Stimulated activated CD8-positive, alpha-beta memory T cell treated with anti-CD3 and anti-CD28 coated beads, Interleukin-4, amount 100 ng/mL, for 4 hours (primary cell): ENCODE measurements at places on chromosomes 6 and 20.

- DNase-seq: no peak
Measured at GRCh38 chr20:64025101-64025825, 10.7 kb upstream of the C20orf204 start.

DNA sequence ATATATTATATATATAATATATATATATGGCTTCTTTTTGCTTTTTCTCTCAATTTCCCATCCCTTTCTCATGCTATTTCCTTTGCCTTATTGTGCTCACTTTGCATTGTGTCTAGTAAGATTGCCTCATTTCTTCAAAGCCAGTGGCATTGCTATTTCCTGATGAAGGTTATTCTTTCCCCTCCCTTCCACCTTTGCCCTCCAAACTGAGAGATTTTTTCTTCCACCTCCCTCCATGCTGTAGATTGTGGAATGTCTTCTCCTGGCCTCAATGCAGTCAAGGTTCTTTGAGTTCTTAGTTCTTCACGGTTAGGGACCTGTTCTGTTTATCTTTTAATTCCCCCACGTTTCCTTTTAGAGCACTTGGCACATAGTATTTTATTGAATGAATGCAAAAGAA lies 17.2 kb downstream of the SH3BGRL2 start:
- DNase-seq: no peak

GRCh38 chr6:144155529-144155928 lies 5.2 kb downstream of the STX11 start:
- DNase-seq: no peak

DNA sequence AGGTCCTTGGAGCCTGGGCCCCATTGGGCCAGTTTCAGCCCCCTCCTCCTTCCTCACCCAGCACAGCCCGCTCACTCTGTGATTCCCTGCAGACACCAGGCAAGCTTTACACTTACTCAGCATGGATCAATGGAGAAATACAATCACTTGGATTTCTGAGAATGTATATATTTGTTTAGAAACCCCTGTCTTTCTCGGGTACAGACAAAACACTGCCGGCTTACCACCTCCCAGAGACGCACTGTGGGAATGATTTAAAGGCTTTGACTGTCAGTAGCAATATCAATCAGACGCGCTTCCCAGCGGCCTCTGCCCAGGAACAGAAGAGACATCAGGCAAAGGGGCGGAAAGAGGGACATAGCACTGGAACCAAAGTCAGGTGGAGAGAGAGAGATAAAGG lies 186.5 kb downstream of the MAFB start:
- DNase-seq: no peak

- DNase-seq: no peak
Measured at GRCh38 chr20:55132523-55132922, 657.1 kb downstream of the DOK5 start.

GRCh38 chr6:107657755-107658461 lies 166.2 kb downstream of the SCML4 start:
- no peak for DNase-seq

GRCh38 chr20:50308513-50309279 lies 118.1 kb downstream of the CEBPB start:
- DNase-seq: no peak

GRCh38 chr6:119231394-119231793 lies 118.2 kb downstream of the MAN1A1 start:
- DNase-seq: no peak

DNA sequence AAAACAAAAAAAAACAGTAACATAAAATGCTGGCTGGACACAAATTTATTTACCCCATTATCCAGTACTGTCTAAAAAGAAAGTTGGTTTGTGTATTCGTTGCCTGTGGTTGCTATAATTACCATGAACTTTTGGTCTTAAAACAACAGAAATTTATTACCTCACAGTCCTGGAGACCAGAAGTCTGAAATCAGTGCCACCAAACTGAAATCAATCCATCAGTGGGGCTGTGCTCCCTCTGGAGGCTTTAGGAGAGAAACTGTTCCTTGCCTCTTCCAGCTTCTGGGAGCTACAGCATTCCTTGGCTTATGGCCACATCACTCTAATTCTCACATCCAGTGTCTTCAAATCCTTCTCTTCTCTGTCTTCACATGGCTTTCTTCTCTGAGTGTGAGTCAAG lies 79.4 kb downstream of the SNX5 start:
- DNase-seq: no peak

GRCh38 chr6:56593801-56594318 lies 48.8 kb downstream of the DST start:
- DNase-seq: no peak

DNA sequence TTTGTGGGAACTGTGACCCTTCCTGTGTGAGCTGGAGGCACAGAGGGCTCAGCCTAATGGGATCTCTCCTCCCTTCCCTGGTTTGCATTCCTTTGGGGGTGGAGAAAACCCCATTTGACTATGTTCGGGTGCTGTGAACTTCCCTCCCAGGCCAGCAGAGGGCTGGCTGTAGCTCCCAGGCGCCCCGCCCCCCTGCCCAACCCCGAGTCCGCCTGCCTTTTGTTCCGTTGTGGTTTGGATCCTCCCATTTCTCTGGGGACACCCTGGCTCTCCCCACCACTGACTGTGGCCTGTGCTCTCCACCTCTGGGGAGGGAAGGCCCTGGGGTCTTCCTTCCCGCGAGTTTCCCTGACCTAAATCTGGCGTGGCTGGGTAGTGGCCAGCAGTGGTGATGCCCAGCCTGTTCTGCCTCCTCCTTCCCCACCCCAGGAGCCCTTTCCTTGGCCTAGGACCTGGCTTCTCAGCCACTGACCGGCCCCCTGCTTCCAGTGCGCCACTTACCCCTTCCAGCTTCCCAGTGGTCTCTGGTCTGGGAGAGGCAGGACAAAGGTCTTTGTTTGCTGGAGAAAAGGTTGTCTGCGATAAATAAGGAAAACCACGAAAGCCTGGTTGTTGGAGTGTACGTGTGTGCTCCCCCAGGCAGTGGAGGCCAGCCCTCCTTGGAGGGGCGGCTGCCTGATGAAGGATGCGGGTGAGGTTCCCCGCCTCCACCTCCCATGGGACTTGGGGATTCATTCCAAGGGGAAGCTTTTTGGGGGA lies 4.9 kb downstream of the VEGFA start:
- DNase-seq: peak; percentile 30

DNA sequence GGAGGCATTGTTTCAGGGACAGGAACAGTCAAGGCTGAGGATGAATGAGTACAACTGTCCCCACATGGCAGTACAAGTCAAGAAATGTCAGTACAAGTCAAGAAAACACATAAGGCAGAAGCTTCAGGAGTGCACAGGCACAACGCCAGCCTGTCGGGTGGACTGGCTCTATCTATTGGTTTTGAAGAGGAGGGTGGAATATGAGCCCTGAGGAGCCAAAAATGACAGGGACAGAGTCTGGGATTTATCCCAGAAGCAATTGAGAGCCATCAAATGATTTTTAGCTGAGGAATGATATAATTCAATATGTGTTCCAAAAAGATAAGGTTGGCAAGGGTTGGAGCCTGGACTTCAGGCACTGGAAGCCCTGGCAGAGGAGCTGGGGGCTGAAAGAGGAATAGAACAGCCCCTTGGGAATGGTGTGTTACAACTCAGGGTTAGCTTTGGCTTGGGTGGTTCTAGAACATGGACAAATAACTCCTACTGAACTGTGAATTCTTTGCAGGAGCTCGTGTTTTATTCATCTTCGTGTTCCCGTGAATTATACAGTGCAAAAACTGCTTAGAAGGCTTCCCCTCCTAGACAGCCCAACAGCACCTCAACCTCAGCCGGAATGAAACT lies 425.7 kb upstream of the ARID1B start:
- no peak for DNase-seq

DNA sequence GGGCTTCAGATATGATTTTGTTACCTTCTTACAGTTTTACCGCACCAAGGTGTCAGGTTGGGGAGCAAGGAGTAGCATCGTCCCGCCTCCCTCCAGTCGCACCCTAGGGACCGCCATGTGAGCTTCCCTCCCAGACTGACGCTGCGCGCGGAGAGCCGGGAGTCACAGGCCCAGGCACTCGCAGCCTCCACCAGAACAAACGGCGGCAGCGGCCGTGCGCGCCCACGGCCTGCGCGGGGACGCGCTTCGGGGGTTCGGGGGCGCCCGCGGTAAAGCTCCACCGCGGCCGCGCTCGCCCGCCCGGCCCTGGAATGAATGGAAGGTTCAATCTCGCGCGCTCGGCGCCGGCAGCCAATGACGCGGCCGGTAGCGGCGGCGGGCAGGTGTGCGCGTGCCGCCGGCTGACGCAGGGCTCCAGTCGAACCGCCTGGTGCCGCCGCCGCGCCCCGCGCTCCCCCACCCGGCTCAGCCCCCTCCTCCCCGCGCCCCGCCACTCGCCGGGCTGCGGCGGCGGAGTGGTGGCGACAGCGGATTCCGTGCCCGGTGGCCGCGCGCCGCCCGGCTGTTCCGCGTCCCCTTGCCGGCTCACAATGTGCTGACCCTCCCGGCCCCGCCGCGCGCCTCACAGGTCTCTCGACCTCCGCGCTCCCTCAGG lies 16.5 kb upstream of the LIN28B start:
- no peak for DNase-seq

DNA sequence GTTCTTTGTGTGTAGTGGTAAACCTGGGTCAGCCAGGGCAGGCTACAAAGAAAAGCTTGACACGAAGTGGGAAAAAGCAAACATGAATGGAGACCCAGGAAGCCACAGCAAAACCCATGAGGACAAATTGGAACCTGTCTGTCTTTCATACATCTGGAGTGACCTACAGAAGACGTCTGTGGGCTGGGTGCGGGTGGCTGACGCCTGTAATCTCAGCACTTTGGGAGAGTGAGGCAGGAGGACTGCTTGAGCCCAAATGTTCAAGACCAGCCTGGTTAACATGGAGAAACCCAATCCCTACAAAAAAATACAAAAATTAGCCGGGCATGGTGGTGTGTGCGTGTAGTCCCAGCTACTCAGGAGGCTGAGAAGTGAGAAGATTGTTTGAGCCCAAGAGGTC lies 114.8 kb downstream of the PRND start:
- DNase-seq: no peak

DNA sequence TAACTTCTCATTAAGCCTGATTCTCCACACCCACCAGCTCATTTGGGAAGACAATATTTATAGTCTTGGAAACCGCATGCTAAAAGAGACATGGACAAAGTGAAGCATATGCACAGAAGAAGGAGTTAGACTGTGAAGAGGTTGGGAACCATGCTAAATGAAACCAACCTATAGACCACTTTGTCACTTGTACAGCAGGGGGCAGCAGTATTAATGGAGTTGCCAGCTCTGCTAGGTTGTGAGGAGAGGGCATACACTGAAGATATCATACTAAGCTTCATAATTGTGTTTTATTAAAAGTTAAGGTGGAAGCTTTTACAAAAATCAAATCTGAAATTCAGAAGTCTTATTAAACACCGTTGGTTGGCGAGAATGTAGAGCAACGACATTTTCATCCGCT lies 38.3 kb upstream of the HMGCLL1 start:
- DNase-seq: no peak

GRCh38 chr6:150589852-150590251 lies 9.8 kb upstream of the PLEKHG1 start:
- DNase-seq: no peak

- DNase-seq: no peak
Measured at GRCh38 chr20:53870426-53871315, 199.7 kb downstream of the BCAS1 start.

DNA sequence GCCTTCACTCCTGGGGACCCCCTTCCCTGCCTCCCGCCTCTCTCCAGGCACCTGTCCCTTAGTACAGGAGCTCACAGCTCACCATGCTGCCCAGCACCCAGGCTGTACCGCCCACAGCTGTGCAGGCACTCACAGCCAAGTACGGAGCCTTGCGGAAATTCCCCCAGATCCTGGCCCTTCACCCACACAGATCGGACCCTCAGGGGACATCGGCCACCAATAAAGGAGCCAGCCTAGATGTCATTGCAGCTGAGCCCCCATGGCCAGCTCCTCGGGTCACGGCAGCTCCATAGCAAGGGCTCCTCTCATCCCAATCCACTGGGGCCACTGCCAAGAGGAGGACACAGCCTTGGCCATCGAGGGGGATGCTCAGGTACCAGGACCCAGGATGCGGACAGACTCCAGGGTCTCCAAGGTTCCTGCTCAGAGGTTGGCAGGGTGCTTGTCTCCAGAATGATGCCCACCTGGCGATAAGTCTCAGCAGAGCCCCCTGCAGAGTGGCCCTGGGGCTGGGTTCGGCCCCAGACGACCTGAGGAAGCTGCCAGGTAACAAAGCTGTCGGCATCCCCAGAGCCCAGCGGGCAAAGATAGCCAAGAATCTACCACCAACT lies 82.3 kb downstream of the YTHDF1 start:
- no peak for DNase-seq

GRCh38 chr6:78308025-78308424 lies 559.3 kb upstream of the IRAK1BP1 start:
- no peak for DNase-seq

DNA sequence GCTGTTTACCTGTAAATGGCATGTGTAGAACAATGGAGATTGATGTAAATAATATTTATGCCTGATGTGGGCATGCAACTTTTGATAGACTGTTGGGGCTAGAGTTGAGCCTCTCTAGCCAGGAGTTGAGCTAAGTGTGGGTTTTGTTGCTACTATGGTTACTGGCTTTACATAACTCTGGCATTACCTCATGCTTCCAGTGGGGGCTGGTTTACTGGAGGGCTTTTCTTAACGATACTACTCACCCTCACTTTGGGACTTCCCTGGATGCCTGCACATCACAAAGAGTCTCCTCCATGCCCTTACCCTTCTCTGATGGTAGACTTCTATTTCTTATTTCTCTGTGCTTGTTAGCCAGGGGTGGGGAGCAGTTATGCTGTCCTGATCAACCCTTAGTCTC lies 524.6 kb upstream of the CDH4 start:
- no peak for DNase-seq

- DNase-seq: no peak
Measured at GRCh38 chr6:73079611-73079955, 145.7 kb downstream of the KHDC1L start.

- DNase-seq: no peak
Measured at GRCh38 chr6:91447081-91447480, 860.2 kb upstream of the MAP3K7 start.

DNA sequence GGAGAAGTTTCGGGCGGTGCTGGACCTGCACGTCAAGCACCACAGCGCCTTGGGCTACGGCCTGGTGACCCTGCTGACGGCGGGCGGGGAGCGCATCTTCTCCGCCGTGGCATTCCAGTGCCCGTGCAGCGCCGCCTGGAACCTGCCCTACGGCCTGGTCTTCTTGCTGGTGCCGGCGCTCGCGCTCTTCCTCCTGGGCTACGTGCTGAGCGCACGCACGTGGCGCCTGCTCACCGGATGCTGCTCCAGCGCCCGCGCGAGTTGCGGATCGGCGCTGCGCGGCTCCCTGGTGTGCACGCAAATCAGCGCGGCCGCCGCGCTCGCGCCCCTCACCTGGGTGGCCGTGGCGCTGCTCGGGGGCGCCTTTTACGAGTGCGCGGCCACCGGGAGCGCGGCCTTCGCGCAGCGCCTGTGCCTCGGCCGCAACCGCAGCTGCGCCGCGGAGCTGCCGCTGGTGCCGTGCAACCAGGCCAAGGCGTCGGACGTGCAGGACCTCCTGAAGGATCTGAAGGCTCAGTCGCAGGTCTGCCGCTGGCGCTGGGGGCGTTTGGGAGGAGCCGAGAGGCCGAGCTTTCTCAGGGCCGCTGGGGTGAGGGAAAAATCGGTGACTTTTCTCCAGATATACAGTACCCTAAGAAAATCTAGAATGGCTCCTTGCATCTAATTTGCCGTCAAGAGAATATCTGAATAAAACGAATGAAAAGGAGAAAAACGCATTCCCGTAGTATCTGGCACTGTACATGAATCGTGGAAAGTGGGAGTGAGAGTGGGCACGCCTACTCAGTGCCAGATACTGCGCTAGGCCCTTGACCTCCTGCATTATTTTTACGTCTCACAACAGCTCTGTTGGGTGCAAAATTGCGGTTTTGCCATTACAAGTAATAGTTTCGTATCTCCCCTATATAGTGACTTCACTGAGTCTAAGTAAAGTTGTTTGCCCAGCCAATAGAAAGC lies 1.0 kb downstream of the CALHM6 start:
- peak; percentile 26 for DNase-seq
